Stimulated activated CD8-positive, alpha-beta memory T cell treated with anti-CD3 and anti-CD28 coated beads, Interleukin-15, amount 100 ng/mL, for 4 hours (primary cell): ENCODE measurements at places on chromosomes 3 and 15.
A peak's percentile ranks its signal among the peaks of the same experiment; 100 is the strongest.

DNA sequence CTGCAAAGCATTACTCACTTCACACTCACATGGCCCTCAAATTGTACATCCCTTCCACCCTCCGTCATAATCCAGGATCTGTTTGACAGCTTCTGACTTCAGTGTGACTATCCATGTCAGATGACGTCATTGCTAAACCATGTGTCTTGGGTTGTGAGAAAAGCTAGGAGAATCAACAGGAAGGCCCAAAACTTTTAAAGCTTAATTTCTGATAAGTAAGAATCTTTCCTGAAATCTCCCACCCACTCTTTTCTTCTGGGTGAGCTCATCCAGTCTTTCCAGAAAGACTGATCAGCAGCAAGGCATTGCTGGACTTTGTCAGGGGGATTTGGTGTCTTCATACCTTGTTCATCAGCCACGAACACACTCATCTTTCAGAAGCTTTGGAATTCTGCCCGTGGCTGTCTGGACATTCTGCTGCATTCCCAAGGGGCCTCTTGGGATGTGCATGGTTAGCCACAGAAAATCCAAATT is 11.5 kb upstream of the LMCD1 start:
- DNase-seq: no peak

DNA sequence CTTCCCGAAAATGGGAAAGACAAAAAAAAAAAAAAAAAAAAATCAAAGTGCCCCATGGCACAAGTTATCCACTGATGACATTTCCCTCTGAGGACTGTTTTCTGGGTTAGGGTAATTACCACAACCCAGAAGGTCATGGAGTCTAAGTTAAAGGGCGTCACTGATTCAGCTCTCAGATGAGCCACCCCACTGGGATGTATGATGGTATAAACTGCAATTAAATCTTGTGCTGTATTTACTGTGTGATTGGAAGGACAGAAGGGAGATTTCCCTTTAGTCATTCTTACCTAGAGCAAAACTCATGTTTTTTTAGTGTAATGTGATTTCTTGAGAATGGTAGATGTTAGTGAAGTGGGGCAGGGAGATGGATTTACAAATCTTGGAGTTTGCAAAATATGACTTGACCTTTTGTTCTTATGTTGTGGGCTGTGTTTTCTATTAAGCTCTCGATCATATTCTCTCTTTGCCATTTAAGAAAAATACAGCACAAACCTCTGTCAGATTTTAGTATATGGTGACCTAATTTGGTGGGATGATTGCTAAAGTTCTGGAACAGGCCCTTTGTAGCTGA is 244.2 kb downstream of the PTPRG start:
- no peak for DNase-seq

DNA sequence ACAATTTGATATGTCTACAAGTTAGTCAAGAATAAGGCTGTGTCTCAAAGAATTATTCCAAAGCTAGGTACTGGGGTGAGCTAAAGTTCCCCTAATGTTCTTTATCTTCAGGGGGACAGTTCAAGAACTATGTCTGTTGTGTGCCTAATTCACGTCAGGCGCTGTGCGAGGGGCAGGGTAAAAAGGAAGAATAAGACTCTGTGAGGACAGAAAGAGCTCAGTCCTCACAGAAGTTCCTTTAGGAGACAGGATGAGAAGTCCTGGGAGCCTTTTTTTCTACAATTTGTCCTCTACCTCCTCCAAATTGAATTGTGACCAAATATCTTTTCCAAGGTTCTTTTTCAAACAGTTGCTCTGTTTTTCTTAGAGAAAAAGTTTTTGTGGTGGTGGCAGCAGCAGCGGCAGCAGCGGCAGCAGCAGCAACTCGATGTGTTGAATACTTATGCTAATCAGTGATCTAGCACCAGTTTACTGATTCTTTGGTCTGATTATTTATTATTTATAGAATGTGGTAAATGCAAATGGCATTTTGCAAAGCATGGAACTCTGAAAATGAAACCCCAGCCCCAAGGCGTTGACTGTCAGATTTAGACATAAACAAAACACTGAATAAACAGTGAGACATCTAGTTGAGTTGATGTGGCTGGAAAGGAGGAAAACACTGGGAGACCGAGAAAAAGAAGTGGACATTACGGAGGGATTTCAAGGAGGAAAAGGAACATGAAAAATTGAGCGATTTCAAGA is 88.6 kb downstream of the GTPBP8 start:
- no peak for DNase-seq

DNA sequence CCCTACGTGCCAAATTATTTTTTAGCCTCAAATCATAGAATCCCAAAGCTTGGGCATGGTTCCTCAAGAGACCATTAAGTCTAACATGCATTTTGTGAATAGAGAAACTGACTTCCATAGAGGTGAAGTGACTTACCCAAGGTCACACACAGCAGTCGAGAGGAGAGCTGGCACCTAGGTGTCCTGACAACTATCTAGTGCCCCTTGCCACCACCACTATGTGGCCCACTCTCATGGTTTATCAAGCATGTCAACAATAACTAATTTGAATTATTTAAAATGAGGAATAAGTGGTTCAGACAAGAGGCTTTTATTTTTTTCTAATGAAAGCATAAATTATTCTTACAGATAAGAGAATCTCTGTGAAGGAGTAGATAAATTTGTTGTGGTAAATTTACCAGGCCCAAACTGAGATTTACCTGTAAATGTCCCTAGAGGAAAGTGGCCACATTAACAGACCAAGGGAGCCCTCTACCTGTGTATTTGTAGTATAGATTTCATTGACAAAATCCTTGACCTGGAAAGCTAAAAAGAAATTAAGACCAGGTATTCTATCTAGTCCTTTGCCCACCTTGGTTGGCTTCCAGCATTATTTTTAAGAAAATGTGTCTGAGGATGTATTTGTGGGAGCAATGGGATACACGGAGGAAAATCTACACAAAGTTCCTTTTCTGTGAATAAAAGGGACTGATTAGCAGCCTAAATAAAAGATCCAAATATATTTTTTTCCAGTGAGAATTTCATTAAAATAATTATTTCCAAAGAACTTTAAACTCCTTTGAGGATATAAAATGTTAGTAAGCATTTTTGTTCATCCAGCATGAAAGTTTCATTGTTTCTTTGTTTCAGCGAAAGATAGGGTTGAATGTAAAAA is 49.1 kb downstream of the IQCH start:
- DNase-seq: no peak

GRCh38 chr3:11910971-11911531 is 64.4 kb upstream of the TAMM41 start:
- DNase-seq: no peak

GRCh38 chr3:33658621-33658990 is 59.4 kb downstream of the CLASP2 start:
- no peak for DNase-seq

DNA sequence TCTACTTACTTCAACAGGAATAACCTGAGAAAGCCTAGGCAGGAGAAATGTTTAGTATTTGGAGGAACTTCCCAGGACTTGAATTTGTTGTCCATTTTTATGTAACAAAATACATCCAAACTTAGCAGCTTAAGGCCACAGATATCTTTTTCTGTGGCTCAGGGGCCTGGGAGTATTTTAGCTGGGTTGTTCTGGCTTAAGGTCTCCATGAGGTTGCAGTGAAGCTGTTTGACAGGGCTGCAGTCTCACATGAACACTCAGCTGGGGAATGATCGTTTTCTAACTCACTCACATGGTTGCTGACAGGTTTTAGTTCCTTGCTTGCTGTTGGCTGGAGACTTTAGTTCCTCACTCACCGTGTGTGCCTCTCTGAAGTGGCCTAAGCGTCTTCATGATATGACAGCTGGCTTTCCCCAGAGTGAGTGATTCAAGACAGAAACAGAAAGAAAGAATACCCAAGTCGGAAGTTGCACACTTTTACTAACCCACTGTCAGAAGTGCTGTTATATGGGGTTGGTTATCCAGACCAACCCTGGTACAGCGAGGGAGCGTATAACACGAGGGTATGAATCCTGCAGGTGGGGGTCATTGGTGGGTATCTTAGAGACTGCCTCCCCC is 229.7 kb upstream of the TBL1XR1 start:
- no peak for DNase-seq

- no peak for DNase-seq
These were observed 196.3 kb downstream of the FMN1 start for GRCh38 chr15:32998182-32998581.

GRCh38 chr3:45994419-45995235 is 997 bp downstream of the FYCO1 start:
- DNase-seq: peak; percentile 36

DNA sequence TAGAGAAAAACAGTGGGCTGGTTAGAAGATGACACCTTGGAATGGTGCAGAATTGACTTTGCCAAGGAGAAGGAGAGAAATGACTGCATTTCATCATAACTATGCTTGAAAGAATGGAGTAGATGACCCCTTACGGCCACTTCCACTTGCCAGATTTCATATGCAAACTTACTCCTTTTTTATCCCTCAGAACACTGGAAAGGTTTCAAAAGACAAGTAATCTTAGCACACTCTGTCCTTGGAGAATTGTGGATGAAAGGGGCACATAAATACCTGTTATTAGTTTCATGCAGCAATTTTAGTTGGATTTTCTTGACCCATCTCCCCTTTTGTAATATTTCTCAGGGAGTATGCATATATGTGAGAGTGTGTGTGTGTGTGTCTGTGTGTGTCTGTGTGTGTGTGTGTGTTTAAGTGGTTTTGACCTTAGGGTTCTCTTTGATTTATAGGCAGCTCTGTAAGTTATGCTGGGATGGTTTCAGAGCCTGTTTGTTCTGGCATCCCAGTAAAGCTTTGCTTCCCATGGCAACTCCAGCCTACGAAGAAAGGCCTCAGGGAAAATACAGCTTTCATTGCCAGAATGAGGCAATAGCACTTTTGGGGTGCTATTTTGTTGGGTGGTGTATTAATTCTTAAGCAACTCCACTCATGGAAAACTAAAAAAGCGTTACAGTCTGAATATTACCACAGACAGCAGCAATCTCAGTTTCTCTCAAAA is 122.2 kb upstream of the TP63 start:
- no peak for DNase-seq

GRCh38 chr3:170513642-170514041 is 72.2 kb downstream of the SLC7A14 start:
- no peak for DNase-seq

GRCh38 chr3:44223299-44223698 is 18.4 kb upstream of the TOPAZ1 start:
- DNase-seq: no peak

DNA sequence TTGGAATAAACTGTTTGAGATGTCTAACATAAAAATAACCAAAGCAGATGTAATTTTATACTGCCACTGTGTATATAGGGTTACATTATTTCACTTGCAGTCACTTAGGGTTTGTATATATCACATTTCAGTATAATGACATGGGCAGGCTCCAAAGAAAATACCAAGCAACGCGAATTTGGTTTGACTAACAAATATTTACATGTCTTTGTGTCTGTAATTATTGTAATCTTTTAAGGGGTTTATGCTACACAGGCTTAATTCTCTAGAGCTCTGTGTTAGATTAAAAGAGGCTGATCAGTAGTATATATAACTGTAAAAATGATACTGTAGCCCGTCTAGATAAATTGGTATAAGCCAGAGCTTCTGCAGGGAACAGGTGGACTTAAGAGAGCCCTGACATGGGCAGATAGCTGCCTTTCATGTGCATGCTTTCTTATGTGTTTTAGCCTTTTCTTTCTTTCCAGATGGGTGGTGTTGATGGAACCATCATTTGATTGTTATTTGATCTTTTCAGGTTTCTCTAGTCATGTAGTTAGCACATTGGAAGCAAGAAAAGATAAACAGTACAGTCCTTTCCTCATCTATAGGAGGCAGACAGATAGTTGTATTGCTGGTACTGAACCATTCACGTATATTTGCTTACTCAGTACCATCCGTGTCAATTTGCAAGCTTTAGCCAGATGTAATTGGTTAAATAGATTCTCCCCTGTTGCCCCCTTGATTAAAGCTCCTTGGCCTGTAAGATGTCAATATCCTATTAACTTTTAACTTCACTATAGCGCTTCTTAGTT is 86.1 kb downstream of the GALK2 start:
- DNase-seq: no peak

DNA sequence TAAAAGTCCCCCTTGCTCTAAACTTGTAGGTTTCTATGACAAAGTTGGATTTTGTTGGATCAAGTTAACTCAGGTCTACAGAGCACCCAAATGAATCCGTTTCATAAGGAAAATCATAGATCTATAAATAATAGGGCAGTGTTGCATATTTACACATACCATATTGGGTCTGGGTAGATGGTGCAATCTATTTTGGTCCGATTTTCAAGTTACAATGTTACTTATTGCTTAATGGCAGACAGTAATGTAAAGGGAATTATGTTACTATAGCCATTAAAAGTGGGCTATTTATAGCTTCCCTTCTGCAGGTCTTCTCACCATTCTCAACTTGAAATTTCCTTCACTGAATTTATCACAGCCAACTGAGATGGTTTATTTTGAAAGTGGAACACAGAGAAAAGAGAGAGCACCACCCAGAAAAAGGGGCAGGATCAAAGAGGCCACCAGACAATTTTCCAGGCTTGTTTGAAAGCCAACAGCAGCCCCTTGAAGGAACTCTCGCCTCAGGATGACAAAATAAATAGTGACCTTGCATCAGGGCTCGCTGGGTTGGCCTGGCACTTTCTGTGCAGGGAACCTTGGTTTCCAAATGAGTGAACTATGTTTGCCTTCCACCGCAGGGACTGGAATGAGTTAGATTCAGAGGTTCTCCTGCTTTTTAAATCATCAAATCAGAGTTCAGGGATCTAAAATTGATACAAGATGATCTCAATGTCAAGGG is 260.2 kb upstream of the HES1 start:
- no peak for DNase-seq

DNA sequence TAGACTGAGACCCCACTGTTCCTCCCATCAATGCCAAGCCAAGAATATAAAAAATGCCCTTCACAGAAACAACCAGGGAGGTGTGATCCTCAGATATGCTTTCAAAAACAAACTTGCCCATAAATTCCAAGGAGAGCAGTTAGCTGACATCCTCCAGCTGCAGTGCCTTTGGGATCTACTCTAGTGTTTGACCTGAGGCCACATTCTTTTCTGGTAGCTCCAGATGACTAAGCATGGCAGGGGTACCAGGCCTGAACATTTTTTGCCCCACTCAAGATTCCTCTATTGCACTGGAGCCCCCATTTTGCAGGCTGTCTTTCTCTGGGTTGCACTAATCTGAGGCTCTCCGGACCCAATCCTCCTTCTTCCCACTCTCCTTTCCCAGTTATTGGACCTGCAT is 27.9 kb upstream of the ACP3 start:
- no peak for DNase-seq

DNA sequence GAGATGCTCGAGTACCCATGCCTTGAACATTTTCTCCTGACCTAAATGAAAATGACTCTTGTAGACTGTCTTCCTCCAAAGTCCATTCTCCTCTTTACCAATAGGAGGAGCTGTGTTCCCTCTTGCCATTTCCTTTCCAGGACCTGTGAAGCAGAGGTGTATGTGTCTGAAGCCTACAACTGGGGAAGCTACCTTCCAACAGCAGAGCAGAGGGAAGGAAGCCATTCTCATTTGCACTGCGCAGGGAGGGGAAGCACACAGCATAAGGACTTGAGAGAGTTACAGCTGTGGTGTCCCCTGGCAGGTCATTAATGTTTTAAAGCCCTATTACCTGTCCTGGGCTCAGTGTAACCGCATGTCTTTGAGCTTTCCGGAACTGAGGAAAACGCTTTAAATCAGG is 38.7 kb downstream of the HSPBAP1 start:
- DNase-seq: no peak
